Activated T-cell treated with anti-CD3 and anti-CD28 coated beads for 1 hour (primary cell): ENCODE measurements at places on chromosomes 3 and 15.

DNA sequence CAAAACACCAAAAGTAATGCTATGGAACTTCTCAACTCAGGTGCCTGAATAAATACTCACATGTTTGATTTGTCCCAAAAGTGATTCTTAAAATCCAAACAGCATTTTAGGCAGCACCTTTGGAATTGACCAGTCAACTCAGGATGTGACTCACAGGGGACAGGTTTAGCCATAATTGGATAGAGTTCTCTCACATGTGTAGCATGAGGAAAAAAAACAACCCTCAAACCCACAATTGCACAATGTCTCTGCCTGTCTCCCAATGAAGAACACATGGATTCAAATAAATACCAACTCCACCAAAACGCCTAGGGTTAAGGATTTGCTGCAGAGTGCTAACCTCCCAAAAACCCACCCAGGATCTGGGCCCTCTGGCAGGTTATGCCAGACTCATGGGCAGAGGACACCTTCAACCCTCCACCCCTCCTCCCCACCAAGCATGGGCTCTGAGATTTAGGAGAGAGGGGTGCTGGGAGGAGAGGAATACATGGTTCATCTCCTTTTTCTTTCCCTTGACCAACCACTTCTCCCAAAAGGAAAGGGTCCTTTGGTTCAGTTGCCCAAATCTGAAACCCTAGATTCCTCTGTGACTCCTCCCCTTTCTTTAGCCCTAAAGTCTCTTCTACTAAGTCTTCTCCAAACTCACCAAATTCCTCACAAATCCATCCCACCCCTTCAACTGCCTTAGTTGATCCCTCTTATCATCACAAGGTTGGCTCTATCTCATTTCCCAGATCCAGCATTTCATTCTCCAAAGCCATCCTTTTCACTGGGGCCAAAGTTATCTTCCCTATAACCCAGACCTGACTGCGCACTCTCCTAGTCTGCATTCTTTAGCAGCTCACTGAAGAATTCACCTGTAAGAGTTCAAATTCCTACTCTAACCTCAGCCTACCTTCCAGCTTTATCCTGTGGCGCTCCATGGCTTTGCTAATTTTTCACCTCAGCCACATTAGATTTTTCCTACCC is 7.7 kb downstream of the RYK start:
- DNase-seq = no peak

DNA sequence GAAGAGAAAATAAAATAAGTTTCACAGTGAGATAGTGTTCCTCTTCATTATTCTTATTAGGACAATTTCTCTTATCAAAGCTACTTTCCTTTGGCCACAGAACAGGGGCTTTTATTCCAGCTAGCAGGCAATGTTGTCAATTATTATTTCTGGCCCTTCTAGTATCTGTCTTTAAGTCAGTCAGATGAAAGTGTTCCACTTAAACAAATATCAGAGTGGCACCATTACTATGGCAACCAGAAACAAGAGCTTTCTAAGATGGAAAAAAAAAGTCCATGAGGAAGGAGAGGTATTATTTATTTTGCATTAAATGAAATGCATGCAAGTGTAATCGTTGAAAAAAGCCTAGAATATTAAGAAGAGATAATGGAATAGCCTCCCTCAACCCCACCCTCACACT is 426.4 kb downstream of the TUSC7 start:
- no peak for DNase-seq

DNA sequence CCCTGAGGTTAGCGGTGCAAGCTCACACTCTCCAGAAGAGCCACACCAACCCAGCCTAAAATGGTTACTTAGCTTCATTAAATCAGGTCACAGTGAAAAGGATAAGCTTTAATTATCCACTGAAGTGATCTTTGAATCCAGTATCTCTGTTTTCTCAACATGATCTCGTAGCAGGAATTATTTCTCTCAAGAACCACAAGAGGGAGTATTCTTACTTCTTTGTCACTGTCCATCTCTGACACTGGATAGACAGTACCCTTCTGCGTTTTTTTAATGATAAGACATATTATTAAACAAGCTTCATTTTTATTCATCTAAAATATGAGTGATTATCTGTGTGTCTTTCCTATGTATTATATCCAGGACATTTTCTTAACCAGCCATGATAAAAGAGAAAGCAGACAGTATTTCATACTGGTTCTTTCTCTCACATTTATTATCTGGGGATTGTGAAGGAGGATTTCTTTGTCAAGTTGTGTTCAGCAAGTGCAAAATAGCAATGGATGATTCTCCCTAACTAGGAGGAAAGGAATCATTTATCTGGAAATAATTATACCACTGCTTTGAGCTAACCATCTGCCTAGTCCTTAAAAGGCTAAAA is 105.4 kb upstream of the CCDC54 start:
- no peak for DNase-seq

GRCh38 chr3:194447161-194447560 is 39.6 kb downstream of the ATP13A3 start:
- no peak for DNase-seq

DNA sequence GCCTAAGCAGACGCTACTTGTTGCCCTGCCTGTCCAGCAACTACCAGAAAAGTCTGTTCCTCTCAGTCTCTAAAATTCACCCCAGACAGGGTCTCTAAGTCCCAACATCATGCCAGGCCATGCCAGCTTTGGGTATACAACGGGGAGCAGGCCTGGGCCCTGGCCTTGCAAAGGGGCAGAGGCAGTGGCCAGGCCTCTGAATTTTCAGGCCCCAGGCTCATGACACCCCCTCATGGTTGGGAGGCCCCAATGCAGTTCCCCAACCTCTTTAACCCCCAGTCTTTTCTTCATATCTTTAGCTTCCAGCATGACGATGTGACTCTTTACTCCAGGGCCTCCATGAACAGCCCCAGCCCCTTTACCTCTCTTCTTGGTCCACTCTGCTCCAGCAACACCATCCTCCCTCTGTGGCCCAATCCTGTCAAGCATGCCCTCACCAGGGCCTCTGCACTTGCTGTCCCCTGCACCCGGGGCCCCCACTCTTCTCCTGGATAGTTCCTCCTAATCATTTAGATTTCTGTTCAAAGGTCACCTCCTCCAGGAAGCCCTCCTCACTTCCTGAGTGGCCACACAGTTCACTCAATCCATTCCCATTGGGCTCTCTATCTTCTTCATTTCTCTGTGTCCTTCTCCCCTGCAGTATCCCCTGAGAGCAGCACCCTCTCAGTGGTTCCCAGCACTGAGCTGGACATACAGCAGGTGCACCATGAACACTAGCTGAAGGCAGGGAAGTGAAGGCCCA is 4.8 kb downstream of the IQSEC1 start:
- no peak for DNase-seq

DNA sequence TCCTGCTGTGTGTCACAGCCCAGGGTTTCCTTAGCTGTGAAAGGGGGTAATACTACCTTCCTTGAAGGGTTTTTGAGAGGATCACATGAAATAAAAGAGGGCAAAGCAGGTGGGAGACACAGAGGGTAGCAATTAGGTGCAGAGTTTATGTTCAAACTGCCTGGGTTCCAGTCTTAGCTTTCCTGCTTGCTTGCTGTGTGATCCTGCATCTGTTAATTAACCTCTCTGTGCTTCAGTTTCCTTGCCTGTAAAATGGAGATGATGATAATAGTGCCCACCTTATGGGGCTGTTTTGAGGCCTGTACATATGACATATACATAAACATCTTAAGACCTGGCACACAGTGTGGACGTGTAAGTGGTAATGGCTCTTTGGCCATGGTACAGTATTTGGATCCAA is 35.0 kb downstream of the SPSB4 start:
- no peak for DNase-seq

DNA sequence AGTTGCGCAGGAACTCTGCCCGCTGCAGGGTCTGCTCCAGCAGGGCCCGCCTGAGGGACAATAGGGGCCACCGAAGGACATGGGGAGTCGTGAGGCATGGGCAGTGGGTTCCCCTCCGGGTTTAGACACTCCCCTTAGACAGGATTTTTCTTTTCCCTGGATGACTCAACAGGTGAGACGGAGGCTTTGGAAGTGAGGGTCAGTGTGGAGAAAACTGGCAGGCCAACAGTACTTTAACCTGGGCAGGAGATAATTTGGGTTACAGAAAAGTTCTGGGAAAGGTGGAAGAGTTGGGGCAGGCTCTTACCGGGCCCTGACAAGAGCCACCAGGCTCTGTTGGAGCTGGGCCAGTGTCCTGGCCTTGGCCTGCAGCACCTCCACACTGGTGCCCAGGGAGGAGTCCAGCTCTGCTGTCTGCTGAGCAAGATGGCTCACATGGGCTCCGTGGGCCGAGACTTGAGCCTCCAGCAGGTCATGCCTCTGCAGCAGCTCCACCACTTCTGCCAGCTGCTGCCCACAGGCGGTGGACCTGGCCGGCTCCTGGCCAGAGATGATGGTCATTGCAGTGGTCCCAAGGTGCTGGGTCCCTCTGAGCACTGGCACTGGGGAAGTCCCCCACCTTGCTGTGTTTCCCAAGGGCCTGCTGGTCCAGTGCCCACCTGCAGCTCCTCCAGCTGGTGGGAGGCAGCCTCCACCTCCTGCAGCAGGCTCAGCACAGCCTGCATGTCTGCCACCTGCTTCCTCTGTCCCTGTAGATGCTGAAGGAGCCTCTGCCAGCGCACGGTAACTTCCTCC is 11.0 kb downstream of the SPTBN5 start:
- no peak for DNase-seq

GRCh38 chr3:150985711-150986110 is 13.2 kb upstream of the CLRN1 start:
- DNase-seq = no peak

- DNase-seq = no peak
Measured at GRCh38 chr3:188082031-188082430, 71.9 kb upstream of the LPP start.

DNA sequence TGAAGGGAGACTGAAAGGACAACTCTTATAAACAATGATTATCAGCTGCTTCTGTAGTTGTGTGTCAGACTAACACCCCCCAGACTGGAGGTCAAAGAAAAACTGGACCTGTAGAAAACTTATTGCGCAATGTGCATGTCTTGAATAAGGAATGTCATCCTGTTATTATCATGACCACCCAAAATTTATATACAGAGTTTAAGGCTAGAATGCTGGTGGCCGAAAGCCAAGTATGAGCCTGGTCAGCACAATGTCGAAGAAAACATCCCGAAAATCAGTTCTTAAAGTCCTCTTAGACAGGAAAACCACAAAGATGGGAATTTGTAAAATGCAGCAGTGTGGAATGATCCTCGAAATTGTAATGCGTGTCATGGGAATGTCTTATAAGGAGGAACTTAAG is 29.3 kb downstream of the RFTN1 start:
- no peak for DNase-seq

- no peak for DNase-seq
Measured at GRCh38 chr3:52343946-52344600, 28.0 kb downstream of the DNAH1 start.

DNA sequence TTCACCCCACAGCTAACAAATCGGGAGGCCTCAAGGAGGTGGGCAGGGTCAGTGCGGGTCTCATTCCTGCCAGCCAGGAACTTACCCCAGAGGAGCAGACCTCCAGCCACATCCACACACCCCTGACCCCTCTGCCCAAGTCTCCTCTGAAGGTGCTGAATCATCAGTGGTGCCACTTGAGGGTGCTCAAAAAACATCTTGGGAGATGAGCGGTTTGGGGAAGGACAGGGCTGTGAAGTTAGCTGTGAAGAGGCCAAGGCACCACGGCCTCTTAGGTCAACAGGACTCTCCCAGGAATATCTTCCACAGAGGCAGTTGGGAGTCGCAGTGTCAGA is 1.2 kb downstream of the DAPK2 start:
- no peak for DNase-seq

DNA sequence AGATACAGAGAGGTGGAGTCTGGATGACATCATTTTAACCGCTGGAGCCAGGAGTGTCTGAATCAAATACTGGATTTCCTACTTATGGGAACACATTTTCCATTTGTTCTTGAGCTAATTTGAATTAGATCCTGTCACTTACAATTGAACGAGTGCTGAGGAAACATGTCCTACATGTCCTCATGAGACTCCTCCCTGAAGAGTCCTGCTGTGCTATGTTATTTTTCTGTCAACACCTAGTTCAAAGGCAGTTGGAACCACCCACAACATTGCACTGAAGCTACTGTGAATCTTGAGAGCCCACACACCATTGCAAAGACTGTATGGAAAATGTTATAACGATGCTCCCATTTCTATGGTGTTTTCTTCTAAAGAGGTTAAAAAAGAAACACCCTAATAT is 123.5 kb upstream of the CRBN start:
- DNase-seq = no peak

DNA sequence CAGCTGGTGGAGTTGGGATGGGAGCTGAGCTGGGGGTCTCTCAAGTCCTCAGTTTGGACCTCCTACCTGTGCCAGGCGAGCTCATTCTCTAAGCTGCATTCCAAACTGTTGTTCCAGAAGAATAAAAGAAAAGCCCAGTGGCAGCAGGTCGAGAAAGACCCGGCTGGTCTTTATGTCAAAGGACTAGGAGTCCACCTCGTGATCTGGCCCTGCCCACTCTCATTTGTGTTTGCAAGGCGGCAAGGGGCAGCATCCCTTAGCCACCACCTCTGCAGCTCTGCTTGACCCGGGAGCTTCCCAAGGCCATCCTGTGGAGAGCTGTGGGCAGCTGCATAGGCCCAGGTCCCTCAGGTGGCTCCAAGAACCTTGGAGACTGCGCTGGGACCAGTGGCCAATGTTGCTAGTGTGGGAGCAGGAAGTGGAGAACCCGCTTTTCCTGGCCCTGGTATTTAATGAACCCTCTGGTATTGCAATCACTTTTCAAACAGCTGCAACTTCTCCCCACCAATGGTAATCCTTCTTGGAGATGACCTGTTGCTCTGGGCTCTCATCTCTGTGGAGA is 30.9 kb downstream of the KY start:
- no peak for DNase-seq

DNA sequence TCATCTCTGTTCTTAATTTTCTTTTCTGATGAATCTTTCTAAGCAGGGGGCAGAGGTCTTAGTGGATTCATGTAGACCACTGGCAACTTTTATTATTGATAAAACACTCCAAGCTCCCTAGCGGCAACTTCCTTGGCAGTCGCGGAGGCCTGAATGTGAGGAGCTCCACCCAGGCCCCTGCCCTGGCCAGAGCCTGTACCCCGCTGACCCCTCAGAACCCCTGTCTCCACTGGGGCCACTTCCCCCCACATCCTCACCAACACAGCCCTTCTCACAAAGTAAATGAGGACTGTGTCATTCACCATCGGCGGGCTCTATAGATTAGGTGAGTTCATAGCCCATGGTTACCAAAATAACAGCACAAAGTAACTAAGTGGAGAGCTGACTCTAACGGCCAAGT is 111.6 kb downstream of the TPRA1 start:
- no peak for DNase-seq

DNA sequence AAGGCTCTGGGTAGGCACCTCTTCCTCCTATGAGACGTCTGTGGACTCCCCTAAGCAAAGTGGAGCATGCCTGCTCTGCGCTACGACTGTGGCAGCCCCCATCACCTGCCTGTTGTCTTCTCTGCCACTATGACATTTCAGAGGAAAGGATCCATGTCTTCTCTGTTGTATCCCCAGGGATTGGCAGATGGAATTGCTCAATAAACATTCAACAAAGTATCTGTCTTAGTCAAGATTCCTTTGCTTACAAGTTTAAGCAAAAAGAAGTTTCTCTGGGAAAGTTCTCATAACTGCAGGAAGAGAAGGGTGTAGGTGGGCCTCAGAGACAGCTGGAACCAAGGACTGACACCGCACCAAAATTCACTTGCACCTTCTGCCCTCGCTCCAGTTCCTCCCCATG is 34.3 kb downstream of the AMOTL2 start:
- no peak for DNase-seq
